ENCODE measurements at places on chromosomes 11 and 22. TPM values are rescaled to one million over a fixed set of nuclear protein-coding genes. Genes with fewer than 3 reads are reported as not detected.

RAB36 gene
- 0.27 TPM for polyA plus RNA-seq

RIMBP3B gene
- 0.01 TPM for polyA plus RNA-seq

ARHGEF12 gene
- 22.1 TPM for polyA plus RNA-seq

DNA sequence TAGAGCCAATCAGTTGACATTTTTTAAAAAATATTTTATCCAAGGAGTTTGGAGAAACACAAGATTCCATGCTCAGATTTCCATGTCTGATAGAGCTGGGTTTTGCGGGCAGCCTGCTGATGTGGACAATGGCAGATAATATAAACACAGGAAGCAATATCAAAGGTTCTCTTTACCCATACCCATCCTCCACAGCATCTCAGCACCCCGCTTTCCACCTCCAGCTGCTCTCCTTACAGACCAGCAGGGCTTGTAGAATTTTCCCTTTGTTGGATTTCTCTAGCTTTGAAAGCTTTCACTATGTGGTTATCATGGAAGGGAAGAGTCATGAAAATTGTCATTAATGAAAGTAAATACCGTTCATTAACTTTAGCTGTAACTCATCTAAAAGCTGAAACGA lies 746.4 kb downstream of the OPCML start:
- H3K27ac ChIP-seq = no peak overlapping the region
- H3K4me3 ChIP-seq = no peak overlapping the region
- no peak for DNase-seq
- H3K27me3 ChIP-seq = no peaks in the 10 kb centered on the region
- H3K4me1 ChIP-seq = no peaks in the 10 kb centered on the region
- H3K36me3 ChIP-seq = no peaks in the 10 kb centered on the region

Measured in small intestine (tissue), 16 donors.